ENCODE measurements at places on chromosomes 1 and 21.
A peak's percentile ranks its signal among the peaks of the same experiment; 100 is the strongest.

GRCh38 chr1:190849346-190849745, 371.7 kb upstream of the BRINP3 start:
- no peaks in the 10 kb centered on the region for H3K36me3 ChIP-seq
- no peak overlapping the region for H3K27ac ChIP-seq
- no peak for ATAC-seq
- no peaks in the 10 kb centered on the region for H3K4me1 ChIP-seq

- H3K27ac ChIP-seq = peak overlapping the region; percentile 92
- H3K36me3 ChIP-seq = no peaks in the 10 kb centered on the region
- no peaks in the 10 kb centered on the region for H3K27me3 ChIP-seq
- ATAC-seq = no peak
- H3K4me1 ChIP-seq = peaks cover 25% of the 10 kb centered on the region
Observed at GRCh38 chr1:205211839-205212536, 486 bp upstream of the DSTYK start.

DNA sequence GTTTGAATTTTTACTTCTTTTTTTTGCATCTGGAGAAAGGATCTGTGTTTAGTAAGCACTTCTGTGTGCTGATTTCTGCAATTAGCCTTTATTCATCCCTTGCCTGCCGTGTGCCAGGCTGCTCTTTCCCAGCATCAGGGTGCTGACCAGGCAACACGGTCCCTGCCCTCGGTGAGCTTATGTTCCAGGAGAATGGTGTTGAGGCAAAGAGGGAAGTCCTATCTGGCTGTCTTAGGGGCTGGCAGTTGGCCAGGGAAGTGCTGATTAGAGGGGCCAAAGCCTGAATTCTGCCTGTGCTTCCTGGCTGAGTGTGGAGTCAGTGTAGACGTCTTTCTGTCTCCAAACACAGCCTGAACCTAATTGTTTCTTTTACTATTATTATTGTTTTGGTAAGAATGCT, 187.1 kb downstream of the CAMTA1 start:
- no peak for ATAC-seq
- no peaks in the 10 kb centered on the region for H3K36me3 ChIP-seq
- H3K4me1 ChIP-seq = no peaks in the 10 kb centered on the region
- H3K27me3 ChIP-seq = peaks cover 16% of the 10 kb centered on the region
- H3K27ac ChIP-seq = no peak overlapping the region
- H3K4me3 ChIP-seq = no peak overlapping the region

GRCh38 chr21:18951271-18952038, 547.9 kb upstream of the TMPRSS15 start:
- ATAC-seq = no peak
- H3K27me3 ChIP-seq = no peaks in the 10 kb centered on the region
- H3K36me3 ChIP-seq = no peaks in the 10 kb centered on the region

GRCh38 chr1:204495078-204495753, 611 bp upstream of the PIK3C2B start:
- no peaks in the 10 kb centered on the region for H3K27me3 ChIP-seq
- H3K27ac ChIP-seq = peak overlapping the region; percentile 82
- no peak for ATAC-seq
- no peaks in the 10 kb centered on the region for H3K36me3 ChIP-seq
- H3K4me3 ChIP-seq = peak overlapping the region; percentile 87

- no peak overlapping the region for H3K27ac ChIP-seq
- H3K4me1 ChIP-seq = peaks cover 41% of the 10 kb centered on the region
- no peak overlapping the region for H3K4me3 ChIP-seq
- no peaks in the 10 kb centered on the region for H3K27me3 ChIP-seq
- ATAC-seq = no peak
Observed at GRCh38 chr1:226979115-226979516, 39.0 kb downstream of the COQ8A start.

DNA sequence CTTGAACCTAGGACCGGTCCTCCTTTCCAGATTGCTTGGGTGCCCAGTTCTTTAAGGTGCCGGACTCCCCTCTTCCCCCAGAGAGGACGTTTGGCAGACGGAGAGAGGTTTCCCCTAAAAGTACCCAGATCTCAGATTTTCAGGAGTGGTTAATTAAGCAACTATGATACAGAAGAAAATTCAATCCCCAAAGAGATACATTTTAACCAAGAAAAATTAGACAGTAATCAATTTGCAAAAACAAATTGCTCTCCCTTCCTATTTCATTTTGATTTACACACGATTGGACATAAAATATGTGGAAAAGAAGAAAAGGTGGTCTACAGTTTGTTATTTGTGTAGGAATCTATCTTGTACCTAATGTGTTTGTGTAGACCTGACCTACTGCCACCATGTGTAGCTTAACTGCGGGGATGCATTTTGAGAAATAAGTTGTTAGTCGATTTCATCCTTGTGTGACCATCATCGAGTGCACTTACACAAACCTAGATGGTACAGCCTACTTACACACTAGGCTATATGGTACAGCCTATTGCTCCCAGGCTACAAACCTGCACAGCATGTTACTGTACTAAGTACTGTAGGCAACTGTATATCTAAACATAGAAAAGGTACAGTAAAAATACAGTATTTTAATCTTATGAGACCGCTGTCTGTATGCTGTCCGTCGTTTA, 755 bp downstream of the RPAP2 start:
- H3K4me3 ChIP-seq = peak overlapping the region; percentile 85
- peaks cover 26% of the 10 kb centered on the region for H3K36me3 ChIP-seq
- peak overlapping the region; percentile 94 for H3K27ac ChIP-seq
- H3K27me3 ChIP-seq = no peaks in the 10 kb centered on the region
- no peaks in the 10 kb centered on the region for H3K4me1 ChIP-seq

DNA sequence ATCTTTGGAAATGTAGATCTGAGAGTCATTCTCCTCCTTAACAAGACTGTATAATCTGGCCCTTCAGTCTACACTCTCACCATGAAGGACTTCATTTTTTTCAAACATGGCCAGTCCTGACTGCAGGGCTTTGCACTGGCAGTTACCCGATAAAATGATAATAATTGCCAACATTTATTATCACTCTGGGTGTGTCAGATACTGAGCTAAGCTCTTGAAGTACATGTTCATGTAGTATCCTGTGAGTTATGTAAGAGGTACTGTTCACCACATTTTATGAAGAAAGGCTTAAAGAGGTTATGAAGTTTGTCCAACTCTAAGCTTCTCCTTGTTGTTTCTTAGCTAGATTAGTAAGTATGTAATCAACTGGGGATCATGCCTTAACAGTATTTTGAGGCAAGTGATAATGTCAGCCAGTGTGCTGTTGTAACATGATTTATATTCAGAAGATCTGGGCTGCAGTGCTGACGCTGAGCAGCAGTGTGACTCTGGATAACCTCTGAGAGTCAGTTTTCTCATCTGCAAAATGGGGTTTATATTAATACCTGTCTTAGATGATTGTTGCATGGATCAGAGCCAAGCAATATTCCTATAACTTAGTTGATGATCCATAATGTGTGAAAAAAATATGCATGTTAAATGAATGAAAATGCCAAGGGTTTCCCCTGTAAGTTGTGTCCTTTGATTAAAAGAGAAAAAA, 42.1 kb upstream of the LEPR start:
- ATAC-seq = no peak
- H3K36me3 ChIP-seq = no peaks in the 10 kb centered on the region
- H3K4me1 ChIP-seq = no peaks in the 10 kb centered on the region
- no peaks in the 10 kb centered on the region for H3K27me3 ChIP-seq

DNA sequence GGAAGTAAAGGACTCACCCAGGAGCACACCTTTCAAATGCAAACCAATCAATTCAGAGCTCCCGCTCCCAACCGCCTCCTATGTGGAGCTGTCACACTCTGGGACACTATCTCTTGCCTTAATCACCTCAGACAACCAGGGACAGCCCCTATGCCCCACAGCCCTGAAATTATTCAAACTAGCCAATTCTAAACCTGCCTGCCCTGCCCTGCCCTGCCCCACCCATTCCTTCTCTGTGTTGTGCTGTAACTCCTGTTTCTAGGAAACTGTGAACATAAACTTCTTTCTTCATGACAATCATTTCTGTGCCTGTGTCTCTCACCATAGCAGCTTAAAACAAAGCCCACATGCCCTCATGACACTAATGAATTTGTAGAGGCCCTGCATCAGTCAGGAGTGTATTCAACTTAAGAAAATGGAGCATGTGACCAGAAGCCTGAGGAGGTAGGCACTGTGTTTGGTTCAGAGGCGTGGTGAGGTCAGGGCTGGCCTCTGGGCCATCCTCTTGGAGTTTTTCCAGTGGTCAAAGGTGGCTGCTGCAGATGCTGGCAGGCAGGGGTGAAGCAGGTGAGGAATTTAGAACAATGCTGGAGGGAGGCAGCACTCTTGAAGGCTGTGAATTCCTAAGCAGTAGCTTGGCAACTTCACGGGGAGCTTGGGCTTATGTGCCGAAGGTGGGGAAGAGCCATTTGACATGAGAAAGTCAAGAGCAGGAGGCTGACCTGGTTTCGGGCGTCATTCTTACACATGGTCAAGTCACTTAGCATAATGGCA, 74.5 kb downstream of the RHOU start:
- no peaks in the 10 kb centered on the region for H3K27me3 ChIP-seq
- H3K27ac ChIP-seq = no peak overlapping the region
- ATAC-seq = no peak

DNA sequence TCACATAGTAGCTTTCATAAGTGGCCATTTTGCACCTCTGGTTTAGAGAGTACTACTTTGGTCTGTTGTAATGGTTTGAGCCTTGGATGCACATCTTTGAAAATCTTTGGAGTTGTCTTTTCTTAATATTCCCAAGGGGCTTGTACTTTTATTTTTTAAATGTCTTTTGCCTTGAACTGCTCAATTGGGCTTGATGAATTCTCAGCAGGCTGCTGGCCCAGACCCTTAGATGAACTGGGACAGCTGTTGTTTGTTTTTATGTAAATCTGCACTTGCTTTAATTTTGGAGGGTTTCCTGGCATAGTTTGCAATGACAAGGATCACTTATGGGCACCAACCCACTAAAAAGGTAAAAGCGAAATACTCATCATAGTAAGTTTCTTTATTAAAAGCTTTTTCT, 24.9 kb downstream of the NGF start:
- H3K27ac ChIP-seq = peak overlapping the region; percentile 28
- H3K4me3 ChIP-seq = no peak overlapping the region
- H3K27me3 ChIP-seq = no peaks in the 10 kb centered on the region
- peaks cover 4% of the 10 kb centered on the region for H3K4me1 ChIP-seq

GRCh38 chr21:32597205-32597604, 11.9 kb upstream of the TCP10L start:
- H3K27ac ChIP-seq = no peak overlapping the region
- H3K4me3 ChIP-seq = no peak overlapping the region
- ATAC-seq = no peak
- H3K4me1 ChIP-seq = no peaks in the 10 kb centered on the region
- no peaks in the 10 kb centered on the region for H3K27me3 ChIP-seq

- no peaks in the 10 kb centered on the region for H3K4me1 ChIP-seq
- no peak for ATAC-seq
- H3K27ac ChIP-seq = no peak overlapping the region
Observed at GRCh38 chr1:22224091-22224490, 81.2 kb upstream of the WNT4 start.

DNA sequence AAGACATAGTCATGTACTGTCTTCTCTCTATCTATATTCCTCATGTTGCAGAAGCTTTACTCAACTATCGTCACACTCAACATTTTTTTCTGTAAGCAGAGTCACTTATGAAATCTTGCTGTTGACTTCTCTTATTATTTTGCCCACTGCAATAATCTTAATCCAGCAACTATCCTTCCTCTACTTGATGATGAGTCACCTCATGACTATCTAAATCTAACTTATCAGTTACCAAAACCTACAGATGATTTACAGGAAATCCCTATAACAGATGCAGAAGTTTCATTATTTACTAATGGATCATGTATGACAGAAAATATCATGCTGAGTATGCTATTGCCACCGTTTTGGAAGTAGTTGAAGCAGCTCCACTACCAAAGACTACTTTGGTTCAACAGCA, 378.9 kb downstream of the DUSP10 start:
- H3K4me1 ChIP-seq = no peaks in the 10 kb centered on the region
- H3K36me3 ChIP-seq = no peaks in the 10 kb centered on the region
- no peak overlapping the region for H3K4me3 ChIP-seq
- H3K27me3 ChIP-seq = no peaks in the 10 kb centered on the region
- no peak overlapping the region for H3K27ac ChIP-seq
- ATAC-seq = no peak

DNA sequence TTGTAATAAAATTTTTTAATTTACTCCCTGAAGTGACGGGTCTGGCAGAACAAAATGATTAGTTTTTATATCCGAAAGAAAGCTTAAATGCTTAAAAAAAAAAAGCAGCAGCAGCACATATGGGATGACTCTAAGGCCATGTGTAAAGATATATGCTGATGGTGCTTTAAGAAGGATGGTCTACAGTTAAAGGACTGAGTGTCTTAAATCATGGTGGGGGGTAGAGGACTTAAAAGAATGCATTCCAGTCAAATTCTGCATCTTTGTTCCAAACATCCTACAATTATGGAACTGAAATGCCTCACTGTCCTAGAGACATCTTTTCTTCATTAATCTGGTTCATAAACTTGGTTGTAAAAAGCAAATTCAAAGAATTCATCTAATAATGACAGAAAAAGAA, 7.0 kb downstream of the KDM5B start:
- H3K27me3 ChIP-seq = no peaks in the 10 kb centered on the region
- no peaks in the 10 kb centered on the region for H3K4me1 ChIP-seq
- H3K4me3 ChIP-seq = no peak overlapping the region
- H3K36me3 ChIP-seq = no peaks in the 10 kb centered on the region

- H3K36me3 ChIP-seq = no peaks in the 10 kb centered on the region
- no peak for ATAC-seq
- no peak overlapping the region for H3K27ac ChIP-seq
- peaks cover 30% of the 10 kb centered on the region for H3K27me3 ChIP-seq
- H3K4me3 ChIP-seq = no peak overlapping the region
Observed at GRCh38 chr21:34930971-34931370, 118.1 kb downstream of the RUNX1 start.

DNA sequence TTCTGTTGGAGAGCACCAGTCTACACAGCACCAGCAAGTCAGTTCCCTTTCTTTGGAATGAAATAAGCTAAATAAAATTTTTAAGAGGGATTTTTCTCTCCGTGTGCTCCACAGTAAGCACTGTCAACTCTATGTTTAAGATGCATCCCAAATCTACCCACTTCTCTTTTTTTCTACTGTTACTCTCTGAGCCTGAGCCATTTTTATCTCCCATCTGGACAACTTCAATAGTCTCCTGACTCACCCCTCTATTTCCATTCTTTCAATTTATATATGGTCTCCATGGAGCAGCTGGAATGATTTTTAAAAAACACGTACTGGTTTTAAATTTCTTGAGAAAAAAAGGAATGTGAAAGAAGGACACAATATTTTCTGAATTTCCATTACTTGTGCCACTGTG, 24.7 kb upstream of the CCT8 start:
- ATAC-seq = no peak
- no peak overlapping the region for H3K27ac ChIP-seq
- no peak overlapping the region for H3K4me3 ChIP-seq
- no peaks in the 10 kb centered on the region for H3K36me3 ChIP-seq
- H3K27me3 ChIP-seq = no peaks in the 10 kb centered on the region

- H3K36me3 ChIP-seq = no peaks in the 10 kb centered on the region
- H3K27me3 ChIP-seq = no peaks in the 10 kb centered on the region
- no peak overlapping the region for H3K4me3 ChIP-seq
- no peak overlapping the region for H3K27ac ChIP-seq
- no peaks in the 10 kb centered on the region for H3K4me1 ChIP-seq
Observed at GRCh38 chr1:95094923-95095322, 22.2 kb upstream of the ALG14 start.

GRCh38 chr1:181119093-181119989, 30.8 kb downstream of the IER5 start:
- no peak for ATAC-seq
- H3K4me3 ChIP-seq = no peak overlapping the region
- H3K36me3 ChIP-seq = no peaks in the 10 kb centered on the region
- H3K27ac ChIP-seq = no peak overlapping the region
- no peaks in the 10 kb centered on the region for H3K4me1 ChIP-seq

- H3K4me3 ChIP-seq = peak overlapping the region; percentile 95
- ATAC-seq = no peak
- H3K27ac ChIP-seq = no peak overlapping the region
- H3K4me1 ChIP-seq = peaks cover 14% of the 10 kb centered on the region
- H3K27me3 ChIP-seq = no peaks in the 10 kb centered on the region
- peaks cover 59% of the 10 kb centered on the region for H3K36me3 ChIP-seq
Observed at GRCh38 chr1:43705982-43706597, 1.2 kb upstream of the ST3GAL3 start.

Data from gastroesophageal sphincter (tissue), 4 donors.